Pulmonary artery endothelial cell (primary cell): ENCODE measurements at places on chromosomes 1 and 21. TPM values are rescaled to one million over a fixed set of nuclear protein-coding genes. Genes with fewer than 3 reads are reported as not detected.

DNA sequence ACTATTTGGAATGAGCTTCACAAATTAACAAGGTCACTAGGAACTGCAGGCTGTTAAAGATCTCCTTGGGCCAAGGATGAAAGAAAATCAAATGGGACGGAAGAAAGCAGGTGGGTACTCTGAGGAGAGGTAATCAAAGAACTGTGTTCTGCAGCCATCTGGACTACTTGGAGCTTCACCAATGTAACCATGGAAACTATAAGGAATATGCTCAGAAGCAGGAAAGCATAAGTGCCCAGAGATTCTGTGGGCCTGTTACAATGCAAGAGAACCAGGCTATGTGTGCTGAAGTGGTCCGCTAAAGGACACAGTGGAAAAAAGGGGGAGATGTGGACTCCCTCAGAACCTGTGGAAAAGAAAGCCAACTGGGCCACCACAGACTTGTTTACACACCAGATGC, 238.5 kb downstream of the PTGER3 start:
- DNase-seq: no peak

DNA sequence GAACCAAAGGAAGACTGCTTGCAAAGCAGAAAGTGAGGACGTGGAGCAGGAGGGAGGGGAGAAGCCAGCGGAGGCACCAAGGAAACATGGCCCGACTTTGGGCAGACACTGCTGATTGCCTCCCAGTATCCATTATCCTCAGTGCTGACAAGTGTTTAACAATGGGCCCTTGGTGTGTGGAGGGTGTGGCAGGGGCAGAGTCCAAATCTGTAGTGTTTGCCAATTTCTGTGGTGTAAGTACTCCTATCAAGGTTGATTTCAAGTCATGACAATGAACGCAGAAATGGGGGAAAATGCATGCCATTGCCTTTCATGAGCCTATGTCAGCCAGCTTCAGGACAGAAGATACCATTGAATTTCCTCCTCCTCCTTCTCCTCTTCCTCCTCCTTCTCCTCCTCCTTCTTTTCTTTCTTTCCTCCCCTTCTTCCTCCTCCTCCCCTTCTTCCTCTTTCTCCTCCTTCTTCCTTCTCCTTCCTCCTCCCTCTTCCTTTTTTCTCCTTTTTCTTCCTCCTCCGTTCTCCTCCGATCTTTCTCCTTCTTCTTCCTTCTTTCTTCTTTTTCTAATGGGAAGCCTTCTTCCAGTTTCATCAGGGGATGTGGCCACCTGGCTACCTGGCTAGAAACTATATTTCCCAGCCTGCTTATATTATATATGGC, 10.3 kb upstream of the PHC2 start:
- no peak for DNase-seq

- no peak for DNase-seq
Observed at GRCh38 chr1:4527819-4528218, 126.6 kb upstream of the AJAP1 start.

GRCh38 chr1:47940779-47941178, 56.4 kb downstream of the TRABD2B start:
- DNase-seq: no peak

DNA sequence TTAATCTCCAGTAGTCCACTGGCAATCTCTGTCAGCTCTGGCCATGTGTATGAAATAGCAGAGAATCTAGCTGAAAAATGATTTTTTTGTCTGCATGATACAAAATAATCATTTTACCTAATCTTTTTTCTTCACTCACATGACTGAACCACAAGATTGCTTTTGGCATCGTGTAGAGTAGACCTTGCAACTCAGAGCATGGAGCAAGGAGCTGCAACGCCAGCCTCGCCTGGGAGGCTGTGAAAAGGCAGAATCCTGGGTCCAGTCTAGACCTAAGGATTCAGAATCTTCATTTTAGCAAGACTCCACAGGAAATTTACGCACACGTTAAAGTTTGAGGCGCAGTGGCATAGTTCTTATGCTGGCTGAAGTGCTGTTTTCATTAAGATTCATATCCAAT, 40.2 kb downstream of the TOMM20 start:
- DNase-seq: no peak

GRCh38 chr1:111733992-111734341, 5.2 kb downstream of the INKA2 start:
- DNase-seq: no peak

DNA sequence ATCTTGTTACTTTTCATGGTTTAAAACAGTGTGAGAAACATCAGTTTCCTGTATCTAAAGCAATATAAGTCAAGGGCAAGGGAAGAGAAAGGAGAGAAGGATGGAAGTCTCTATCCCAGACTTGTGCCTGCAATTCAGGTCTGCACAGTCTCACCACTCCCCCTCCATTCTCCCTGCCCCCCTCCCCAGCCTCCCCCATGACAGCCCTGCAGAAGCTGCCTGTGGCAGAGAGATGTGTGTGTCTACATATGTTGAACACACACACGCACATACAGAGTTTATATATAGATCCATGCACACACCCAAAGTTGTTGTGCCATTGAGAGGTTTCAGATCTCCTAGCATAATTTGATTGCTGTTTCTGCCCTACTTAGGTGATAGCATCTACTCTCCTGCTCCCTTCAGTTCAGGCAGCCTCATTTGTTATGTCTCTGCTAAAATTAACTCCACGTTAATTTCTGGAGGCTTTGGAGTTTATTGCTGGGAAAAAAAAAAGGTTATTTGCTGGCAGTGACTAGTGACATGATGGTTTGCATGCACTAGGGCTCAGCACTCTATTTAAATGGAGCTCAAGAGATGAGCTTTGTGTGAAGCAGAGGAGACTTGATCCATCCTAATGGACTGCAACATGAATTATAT, 124.9 kb upstream of the SMYD2 start:
- no peak for DNase-seq

GRCh38 chr21:42467140-42467983, 28.7 kb downstream of the RSPH1 start:
- DNase-seq: no peak

DNA sequence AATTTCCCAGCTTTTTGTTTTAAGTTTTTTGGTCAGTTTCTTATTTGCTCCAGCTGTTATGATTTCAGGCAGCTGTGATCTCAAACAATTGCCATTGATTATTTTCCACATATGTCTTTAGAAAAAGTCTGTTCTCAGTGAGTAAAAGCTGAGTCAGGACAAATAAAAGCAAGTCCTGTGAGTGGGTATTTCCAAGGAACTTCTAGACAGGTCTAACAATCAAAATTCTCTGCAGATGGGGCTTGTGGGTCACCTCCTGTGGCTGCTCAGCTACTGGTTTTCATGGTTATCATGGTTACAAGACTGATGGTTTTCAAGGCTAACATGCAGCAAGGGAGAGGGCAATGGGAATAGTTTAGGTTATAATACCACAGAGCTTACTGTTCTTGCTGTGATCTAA, 585.7 kb downstream of the LMO4 start:
- no peak for DNase-seq

GRCh38 chr1:2046174-2046917, 3.9 kb upstream of the PRKCZ start:
- no peak for DNase-seq

DNA sequence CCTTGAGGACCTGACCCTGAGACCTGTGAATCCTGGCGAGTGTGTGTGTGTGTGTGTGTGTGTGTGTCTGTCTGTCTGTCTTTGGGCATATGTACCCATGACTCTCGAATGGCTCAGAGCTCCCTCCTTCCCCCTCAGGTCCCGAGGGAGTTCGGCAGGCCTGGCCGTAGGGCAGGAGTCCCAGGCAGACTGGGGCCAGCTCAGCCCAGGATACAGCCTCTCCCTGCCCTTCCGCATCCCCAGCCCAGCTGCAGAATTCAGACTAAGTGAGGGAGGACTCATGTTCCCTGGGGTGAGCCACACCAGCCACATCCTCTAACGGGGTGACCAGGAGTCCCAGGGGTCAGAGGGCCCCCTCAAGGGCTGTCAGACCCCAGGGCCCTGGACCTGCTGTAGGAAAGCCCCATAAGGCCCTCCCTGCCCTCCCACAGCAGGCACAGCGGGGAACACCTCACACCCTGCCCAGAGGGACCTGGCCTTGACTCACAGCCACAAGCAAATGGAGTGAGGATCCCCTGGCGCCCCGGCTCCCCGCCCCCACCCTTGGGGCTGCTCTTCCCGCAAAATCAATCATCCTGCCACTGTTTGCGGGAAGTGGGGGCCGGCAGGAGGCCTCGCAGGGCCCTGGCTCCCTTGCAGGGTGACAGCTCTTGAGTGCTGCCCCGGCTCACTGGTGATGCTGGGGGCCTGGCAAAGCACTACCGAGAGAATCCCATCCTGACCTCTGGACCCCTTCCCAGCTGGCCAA, 101.7 kb upstream of the CASZ1 start:
- no peak for DNase-seq

GRCh38 chr1:24498589-24498988, 4.0 kb upstream of the RCAN3 start:
- DNase-seq: no peak

GRCh38 chr1:53576866-53577760, 117.9 kb downstream of the DMRTB1 start:
- DNase-seq: no peak

- no peak for DNase-seq
Observed at GRCh38 chr1:118900643-118901440, 87.3 kb downstream of the TBX15 start.

DNA sequence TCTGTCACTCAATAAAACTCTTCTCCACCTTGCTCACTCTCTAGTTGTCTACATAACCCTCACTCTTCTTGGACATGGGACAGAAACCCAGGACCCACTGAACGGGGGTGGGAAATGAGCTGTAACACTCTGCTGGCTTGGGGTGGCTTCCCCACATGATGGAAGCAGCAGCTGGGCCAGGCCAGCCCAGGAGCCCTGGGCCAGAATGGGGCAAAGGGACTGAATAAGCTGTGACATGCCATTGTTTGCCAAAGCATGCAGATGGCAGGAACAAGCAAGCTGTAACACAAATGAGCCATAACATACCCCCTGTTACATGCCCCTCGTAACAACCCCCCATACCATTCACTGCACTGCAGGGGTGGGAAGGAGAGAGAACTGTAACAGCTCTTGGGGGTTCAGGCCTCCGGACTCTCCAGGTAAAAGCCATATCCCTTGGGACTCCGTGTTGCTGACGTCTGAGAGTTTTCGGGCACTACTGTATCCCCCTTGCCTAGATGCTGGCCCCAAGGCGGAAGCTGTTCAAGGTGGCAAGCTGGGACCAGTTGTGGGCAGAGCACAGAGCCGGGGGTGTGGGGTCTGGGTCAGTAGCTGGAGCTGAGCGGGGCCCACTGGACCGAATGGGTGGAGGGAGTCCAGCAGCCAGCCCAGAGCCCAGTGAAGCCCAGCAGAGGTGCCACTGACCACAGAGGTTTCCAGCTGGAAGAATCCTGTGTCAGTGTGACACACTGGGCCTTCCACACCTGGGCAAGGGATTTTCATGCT, 56.1 kb upstream of the DMRTB1 start:
- no peak for DNase-seq

- DNase-seq: no peak
Observed at GRCh38 chr1:93668121-93668520, 13.5 kb downstream of the BCAR3 start.

- DNase-seq: no peak
Observed at GRCh38 chr1:91752324-91752723, 133.6 kb downstream of the TGFBR3 start.

- DNase-seq: no peak
Observed at GRCh38 chr1:244154508-244154871, 103.4 kb downstream of the ZBTB18 start.

DNA sequence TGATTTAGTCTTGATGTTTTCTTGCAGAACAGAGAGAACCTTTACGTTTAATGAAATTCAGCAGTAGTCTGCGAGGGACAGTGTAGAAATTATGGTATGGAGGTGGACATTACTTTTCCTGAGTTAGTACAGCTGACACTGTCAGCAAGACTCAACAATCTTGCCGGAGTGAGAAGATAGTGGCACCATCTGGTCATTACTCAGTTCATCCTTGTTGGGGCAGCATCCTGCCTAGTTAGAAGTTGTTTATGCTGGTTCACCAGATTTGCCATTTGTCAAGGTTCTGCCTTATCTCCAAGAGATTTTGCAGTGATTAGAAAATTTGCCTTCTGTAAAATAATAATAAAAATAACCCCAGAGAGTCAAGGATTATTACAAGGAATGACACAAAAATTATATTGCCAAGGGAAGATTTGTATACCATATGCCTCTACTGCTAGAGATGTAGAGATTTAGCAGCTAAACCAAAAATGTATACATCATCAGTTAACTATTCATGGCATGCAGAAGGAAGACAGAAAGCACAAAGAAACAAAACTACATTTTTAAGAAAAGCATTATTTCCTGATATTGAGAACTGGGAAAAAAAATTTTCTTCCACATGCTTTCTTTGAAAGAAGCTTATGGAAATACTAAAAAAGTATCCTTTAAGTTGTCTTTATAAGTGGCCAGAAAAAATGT, 1967.4 kb downstream of the NCAM2 start:
- no peak for DNase-seq

GRCh38 chr1:21292984-21293536, 2.8 kb upstream of the ECE1 start:
- DNase-seq: no peak

DNA sequence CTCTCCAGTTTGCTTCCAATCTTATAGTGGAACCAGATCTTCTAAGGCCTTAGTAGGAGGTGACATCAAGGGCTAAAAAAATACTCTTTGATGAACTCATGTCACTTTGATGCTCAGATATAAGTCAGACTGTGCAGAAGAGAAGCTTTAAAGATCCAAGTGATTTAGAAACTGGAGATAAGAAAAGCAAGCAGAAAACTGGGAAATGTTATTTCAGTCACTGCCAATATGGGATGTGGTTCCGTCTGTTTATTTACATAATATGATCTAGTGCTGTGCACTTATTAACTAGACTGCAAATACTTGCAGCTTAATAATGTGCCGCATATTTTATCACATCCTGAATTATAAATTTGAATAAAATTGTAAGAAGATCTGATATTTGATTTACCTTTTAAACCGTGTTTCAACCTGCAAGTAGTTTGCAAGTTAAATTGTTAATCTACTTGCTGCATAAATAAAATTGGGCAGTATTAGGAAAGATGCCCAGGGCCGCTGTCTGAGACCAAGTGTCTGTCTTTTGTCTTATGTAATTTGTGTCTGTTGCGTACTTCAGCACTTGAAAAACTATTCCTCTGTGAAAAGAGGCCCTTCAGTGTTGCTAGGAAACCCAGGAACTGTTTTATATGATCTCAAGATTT, 29.6 kb downstream of the CXADR start:
- DNase-seq: no peak

- DNase-seq: no peak
Observed at GRCh38 chr1:53126495-53126894, 15.9 kb downstream of the SLC1A7 start.

GRCh38 chr1:204560590-204561150, 44.5 kb downstream of the MDM4 start:
- no peak for DNase-seq

GRCh38 chr1:222865718-222866117, 50.9 kb downstream of the DISP1 start:
- DNase-seq: no peak

The TMCC2 gene
- 1.5 and 2.8 TPM in 2 replicates for total RNA-seq

The LY9 gene
- total RNA-seq: not detected in 2 replicates

The ZNF678 gene
- total RNA-seq: 9.6 and 13.3 TPM in 2 replicates

The RPE65 gene
- total RNA-seq: not detected in 2 replicates

The LRRIQ3 gene
- total RNA-seq: 0.20 and 0.35 TPM in 2 replicates

The TTF2 gene
- total RNA-seq: 15.2 and 29.1 TPM in 2 replicates

The L1TD1 gene
- total RNA-seq: not detected in 2 replicates

The FAM72C gene
- 0.66 and 3.7 TPM in 2 replicates for total RNA-seq

The CIART gene
- 0.86 and 0.88 TPM in 2 replicates for total RNA-seq

The KCNA3 gene
- not detected in 2 replicates for total RNA-seq

The ERICH3 gene
- not detected in 2 replicates for total RNA-seq

The PERM1 gene
- total RNA-seq: not detected in 2 replicates

The AADACL3 gene
- total RNA-seq: not detected in 2 replicates
